Activated CD4-positive, alpha-beta T cell treated with anti-CD3 and anti-CD28 coated beads, Interleukin-2, amount 10 ng/mL, durations not matched to agents 7 days and 5 days (primary cell): ENCODE measurements at places on chromosomes 16 and 17. TPM values are rescaled to one million over a fixed set of nuclear protein-coding genes. Genes with fewer than 3 reads are reported as not detected.

PYDC1 gene
- not detected for total RNA-seq

CD300H gene
- not detected for total RNA-seq

LITAF gene
- 141 TPM for total RNA-seq

KRT24 gene
- total RNA-seq, result not detected

ALKBH5 gene
- total RNA-seq, result 98.2 TPM

CPHXL2 gene
- total RNA-seq, result not detected

RSKR gene
- 18.4 TPM for total RNA-seq

WNT3 gene
- not detected for total RNA-seq

RUNDC3A gene
- 0.10 TPM for total RNA-seq

C16orf96 gene
- 0.21 TPM for total RNA-seq

SDR42E2 gene
- not detected for total RNA-seq

KRTAP4-1 gene
- not detected for total RNA-seq

TUBD1 gene
- 13.8 TPM for total RNA-seq

CCL4L2 gene
- total RNA-seq, result not detected
